AG10803 (cell line): ENCODE measurements at places on chromosomes 6 and 20.
A peak's percentile ranks its signal among the peaks of the same experiment; 100 is the strongest.

- no peak for DNase-seq
Observed at GRCh38 chr20:44287272-44288097, 23.5 kb downstream of the FITM2 start.

DNA sequence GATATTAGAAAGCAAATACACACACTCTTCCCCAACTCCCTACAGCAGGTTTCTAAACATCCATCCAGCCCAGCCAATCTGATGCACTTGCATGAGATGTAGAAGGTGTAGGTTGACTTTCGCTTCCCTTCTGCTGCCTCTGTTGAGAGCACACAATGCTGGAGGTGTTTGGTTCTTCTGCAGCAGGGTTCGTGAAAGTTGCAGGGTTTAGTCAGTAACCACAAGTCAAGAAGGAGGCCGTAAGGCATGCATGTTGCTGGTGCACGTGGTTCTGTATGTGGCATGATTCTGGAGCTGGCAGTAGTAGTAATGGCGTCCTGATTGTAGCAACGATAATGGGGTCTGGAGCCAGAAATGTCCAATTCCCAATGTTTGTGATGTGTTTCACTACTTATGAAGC, 53.0 kb downstream of the DEK start:
- no peak for DNase-seq

DNA sequence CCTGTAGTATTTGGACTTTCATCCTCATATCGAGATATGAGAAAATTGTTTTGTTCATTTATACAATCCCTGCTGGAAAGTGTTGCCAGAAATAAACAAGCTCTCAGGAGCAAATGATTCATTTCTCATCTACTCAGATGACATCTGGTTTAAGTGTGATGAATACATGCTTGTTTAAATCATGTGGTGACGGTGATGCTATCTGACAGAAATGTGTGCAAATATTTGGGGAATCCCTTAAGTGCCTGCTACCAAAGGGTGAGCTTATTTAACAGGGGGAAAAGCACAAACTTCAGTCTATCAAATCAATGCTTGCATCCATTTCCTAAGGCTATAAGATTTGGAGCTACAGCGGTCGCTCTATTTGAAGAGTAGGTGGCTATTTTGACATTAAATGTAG, 368.3 kb upstream of the SASH1 start:
- peak; percentile 25 for DNase-seq

GRCh38 chr6:146553377-146554135, 9.9 kb downstream of the RAB32 start:
- DNase-seq: no peak

DNA sequence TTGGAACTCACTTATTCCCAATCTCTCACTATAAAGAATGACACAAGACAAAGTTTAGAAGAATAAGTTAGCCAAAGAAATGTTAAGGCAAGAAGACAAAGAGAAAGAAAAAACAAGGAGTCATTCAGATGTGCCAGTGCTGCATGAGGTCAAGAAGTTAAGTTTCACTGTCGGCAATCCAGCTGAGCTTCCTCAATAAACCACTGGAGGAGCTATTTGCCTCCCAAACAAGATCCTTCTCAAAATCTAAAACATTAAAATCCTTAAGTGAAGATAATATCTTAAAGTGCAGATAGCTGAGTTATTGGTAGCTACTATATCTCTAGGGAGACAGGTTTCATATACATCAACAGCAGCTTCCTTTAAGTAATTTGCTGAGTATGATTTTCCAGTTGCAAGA, 512.3 kb downstream of the HDGFL1 start:
- DNase-seq: no peak

GRCh38 chr6:152351110-152351509, 286.1 kb downstream of the SYNE1 start:
- DNase-seq: no peak
